Activated T-cell treated with anti-CD3 and anti-CD28 coated beads for 24 hours (primary cell): ENCODE measurements at places on chromosomes 2 and 18.

- no peak for DNase-seq
These were observed 107.1 kb downstream of the PLB1 start for GRCh38 chr2:28602751-28603639.

DNA sequence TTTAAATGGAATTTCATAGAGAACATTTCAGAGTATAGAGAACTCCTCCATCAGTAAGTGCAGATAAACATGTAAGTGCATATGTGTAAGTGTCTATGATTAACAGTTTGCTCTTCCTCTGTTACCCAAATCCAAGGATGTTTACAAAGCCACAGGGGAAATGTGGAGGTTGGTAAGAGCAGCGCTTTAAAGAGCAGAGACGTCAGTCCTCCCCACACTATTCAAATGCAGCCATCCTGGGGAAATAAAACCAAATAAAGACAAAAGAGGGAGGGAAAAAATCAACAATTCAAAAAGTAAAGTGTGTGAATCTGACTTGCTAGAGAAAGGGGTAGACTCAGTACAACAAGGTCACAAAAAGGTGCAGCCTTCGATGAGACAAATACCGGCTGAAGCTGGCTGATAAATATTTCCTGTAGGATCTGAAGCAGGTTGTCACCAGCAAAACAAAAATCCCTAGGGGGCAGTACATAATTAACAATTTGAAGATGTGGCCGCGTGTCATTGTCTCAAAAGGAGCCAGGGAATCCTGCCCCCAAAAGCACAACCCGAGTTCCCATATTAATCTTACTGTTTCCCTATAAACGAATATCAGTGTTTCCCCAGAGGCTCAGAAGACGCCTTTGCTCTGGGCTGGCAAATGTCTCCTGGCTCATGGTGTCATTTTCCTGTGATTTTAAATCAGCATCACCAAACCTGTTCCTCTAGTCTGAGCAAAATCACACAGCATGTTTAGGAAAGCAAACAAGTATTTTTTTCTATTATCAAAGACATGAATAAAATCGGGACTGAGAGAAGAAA, 216.5 kb downstream of the CDCA7 start:
- DNase-seq, result no peak

DNA sequence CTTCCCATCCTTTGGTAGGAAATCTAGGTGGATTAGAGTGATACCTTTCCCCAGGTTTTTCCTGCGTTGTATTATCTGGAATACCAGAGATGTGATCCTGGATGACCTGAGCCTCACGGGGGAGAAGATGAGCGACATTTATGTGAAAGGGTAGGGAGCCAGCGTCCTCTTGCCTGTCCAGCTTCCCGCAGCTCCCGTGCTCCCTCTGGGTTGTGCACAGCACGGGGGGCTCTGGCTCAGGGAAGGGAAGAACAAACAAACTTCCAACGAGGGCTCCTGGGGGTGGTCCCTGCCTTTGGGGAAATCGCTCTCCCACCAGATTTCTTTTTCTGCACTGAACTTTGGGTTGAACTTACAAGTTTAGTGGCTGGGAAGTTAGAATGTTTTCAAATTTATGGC, 215.7 kb downstream of the DYSF start:
- no peak for DNase-seq

- no peak for DNase-seq
These were observed 186.1 kb upstream of the PXDN start for GRCh38 chr2:1930376-1930775.

DNA sequence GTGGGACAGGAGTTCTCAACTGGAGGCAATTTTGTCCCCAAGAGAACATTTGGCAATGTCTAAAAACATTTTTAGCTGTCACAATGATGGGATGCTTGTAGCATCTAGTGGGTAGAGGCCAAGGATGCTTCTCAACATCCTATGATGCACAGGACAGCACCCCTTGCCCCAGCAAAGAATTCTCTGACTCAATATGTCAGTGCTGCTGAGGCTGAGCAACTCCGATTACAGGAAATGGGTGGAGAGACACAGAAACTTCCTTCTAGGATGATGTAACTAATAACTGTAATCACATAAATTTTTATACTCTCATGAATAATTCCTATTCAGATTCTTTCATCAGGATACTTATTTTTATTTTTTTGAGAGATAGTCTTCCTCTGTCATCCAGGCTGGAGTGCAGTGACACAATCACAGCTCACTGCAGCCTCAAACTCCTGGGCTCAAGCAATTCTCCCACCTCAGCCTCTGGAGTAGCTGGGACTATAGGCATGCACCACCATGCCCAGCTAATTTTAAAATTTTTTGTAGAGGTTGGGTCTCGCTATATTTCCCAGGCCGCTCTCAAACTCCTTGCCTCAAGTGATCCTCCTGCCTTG, 120.3 kb upstream of the ACAA2 start:
- no peak for DNase-seq

DNA sequence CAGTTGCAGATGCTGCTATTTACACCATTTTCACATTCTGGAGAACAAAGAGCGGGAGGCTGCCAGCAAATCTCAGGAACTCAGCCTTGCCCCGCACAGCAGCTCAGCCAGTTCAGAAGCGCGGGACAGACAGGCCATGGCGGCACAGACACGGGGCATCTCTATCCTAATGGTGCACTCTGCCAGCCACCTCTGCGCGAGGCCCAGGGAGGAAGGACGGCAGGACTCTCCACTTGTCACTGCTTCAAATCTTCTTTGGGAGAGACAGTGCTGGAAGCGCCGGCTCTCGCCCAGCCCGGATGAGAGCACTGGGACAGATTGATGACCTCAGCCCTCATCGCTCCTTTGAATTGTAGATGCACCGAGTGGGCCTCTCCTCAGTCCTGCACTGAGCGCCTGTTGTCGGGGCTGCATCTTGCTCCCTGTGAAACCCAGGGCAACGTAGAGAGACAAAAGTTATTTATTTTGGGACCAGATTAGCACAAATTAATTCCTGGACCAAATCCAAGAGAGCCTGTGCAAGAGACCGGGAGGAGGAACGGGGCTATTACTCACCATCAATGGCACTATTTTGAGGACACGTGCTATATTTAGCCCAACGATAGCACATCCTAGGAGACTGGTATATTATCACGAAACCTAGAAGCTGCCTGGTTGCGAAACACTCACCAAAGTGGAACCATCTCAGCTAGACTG, 211.4 kb upstream of the SMIM21 start:
- no peak for DNase-seq

DNA sequence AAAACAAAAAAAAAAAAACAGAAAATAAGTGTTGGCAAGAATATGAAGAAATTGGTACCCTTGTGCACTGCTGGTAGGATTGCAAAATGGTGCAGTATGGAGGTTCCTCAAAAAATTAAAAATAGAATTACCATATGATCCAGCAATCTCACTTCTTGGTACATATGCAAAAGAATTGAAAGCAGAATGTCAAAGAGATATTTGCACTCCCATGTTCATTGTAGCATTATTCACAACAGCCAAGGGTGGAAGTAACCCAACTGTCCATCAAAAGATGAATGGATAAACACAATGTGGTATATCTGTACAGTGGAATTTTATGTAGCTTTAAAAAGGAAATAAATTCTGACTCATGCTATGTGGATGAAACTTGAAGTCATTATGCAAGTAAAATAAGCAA, 72.8 kb upstream of the POU3F3 start:
- DNase-seq, result no peak

DNA sequence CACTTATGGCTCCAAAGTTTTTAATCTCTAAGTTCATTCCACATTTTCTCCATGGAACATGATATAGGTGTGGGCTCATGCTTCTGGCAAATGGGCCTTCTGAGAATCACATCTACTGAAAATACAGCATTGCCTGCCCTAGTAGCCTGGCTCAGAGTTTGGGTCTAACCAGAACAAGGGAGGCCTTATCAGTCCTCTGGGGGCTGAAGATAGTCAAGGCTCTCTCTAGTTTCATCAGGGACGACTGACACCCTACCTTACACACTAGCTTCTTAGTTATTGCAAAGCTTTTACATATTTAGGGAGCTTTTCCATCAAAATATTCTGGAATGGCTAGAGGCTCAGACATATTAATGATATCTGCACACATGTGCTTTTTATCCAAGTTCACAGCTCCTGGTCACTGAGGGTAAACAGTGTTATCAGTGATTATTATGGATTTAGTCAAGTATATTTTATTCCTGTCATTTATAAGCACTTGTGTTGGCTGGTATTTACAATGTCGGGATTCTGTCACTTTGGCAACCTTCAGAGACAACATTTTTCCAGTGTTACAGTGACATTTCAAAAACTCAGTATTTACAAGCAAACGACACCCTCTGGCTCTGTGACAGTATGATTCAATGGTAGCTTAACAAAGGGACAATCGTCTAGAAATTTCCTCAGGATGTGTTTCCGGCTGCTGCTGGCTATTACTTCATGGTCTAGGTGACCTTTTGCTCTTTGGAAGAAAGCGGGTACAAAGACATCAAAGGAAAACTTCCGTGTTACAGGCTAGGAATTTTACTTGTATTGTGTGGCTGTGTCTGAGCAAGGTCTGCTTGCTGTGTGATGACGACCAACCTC, 200.6 kb downstream of the TCF4 start:
- DNase-seq, result no peak

- no peak for DNase-seq
These were observed 186.0 kb upstream of the RMP24 start for GRCh38 chr18:35786365-35787042.

DNA sequence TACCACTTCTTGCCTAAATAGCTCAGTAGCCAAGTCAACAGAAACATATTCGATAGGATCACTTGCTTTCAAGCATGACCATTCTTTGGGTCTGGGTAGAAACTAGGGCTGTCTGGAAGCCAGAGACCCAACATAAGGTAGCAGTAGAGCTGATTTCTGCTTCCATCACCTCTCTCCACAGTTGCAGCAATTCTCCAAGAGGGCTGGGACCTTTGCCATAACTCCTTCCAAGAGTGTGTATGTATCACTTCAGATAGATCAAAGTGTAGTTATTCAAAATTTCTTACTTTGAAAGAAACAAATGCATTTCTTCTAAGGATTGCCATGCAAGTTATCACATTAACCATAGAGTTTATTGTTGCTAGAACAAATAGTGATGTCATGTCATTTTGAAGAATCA, 172.0 kb upstream of the GALNT5 start:
- DNase-seq, result no peak

GRCh38 chr18:59695551-59695950, 1.7 kb downstream of the CCBE1 start:
- DNase-seq, result no peak

DNA sequence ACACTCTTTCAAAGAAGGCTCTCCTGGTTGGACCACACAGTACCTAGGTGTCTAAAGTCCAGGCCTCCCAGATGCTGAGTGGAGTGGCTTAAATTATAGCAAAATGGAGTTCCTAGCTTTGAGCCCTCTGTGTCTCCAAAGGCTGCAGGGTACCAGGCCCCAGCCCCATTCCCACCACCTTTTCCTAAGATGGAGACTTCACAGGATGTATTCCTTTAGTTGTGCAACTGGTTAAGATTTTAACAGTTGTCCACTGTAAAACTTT, 4.9 kb downstream of the SMAD7 start:
- no peak for DNase-seq

GRCh38 chr2:135709992-135710391, 31.7 kb upstream of the UBXN4 start:
- DNase-seq, result peak; percentile 56

- no peak for DNase-seq
These were observed 643.6 kb upstream of the FAM98A start for GRCh38 chr2:34242763-34243123.
